ENCODE measurements at places on chromosomes 6 and 20.

- no peak for DNase-seq
Measured at GRCh38 chr6:24699521-24700359, 19.2 kb downstream of the C6orf62 start.

DNA sequence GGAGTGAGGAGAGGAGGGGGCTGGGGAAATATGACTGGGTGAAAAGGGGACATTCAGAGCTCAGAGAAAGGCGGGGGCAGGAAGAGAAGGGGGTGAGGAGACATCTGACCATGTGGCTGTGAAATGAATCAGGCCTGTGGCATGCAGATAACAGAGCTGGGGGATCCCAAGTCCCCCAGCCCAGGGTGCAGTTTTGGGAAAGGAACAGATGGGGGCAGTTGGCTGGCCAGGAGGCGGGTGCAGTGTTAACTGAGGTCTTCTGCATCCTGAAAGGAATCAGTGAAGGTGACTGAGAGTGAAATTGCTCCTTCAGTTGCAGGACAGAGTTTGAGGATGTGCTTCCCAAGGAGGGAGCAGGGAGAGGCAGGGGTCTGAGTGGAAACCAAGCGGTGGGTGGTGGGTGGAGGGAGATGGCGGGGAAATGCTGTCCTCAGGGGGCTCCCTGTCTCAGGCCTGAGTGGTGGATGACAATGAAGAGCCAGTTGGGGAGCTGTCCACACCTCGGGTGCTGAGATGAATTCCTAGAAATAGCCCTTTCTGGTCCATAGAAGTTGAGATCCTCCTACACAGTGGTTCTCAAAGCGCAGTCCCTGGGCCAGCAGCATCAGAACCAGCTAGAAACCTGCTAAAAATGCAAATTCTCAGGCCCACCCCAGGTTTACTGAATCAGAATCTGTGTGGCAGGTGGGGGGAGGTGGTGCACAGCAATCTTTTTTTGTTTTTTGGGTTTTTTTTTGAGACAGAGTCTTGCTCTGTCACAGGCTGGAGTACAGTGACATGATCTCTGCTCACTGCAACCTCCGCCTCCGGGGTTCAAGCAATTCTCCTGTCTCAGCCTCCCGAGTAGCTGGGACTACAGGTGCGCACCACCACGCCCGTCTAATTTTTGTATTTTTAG, 26.0 kb upstream of the CCDC167 start:
- DNase-seq = peak; percentile 29

GRCh38 chr6:45791211-45792168, 224.2 kb downstream of the CLIC5 start:
- DNase-seq = peak; percentile 63

- no peak for DNase-seq
Measured at GRCh38 chr20:16942756-16943155, 194.6 kb downstream of the OTOR start.

DNA sequence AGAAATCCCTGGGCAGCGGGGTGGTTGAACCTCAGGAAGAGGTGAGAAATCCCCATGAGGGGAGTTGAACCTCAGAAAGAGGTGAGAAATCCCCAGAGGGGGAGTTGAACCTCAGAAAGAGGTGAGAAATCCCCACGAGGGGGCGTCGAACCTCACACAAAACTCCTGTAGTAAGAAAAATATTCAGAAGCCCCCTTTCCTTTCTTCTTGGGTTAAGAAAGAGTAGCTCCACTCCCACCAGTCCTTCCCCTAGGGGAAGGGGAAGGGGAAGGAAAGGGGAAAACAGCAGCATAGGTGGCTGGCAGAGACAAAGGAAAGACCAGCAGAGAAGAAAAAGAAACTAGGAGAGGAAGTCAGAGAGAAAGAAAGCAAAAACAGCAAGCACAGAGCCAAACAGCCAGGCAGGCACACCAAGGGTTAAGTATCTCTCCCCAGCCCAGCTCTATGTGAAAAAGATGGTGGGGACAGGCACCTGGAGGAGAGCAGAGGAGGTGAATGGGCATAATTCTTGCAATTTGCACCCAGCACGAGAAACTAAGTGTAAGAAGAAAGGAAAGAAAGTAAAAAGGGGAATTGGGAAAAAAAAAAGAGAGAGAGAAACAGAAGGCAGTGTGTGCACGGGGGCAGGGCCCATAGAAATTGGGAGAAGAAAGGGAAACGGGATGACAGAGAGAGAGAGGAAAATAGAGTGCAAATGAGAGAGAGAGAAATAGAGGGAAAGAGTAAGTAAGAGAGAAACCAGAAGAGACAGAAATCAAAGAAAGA, 88.2 kb downstream of the PLG start:
- DNase-seq = no peak

DNA sequence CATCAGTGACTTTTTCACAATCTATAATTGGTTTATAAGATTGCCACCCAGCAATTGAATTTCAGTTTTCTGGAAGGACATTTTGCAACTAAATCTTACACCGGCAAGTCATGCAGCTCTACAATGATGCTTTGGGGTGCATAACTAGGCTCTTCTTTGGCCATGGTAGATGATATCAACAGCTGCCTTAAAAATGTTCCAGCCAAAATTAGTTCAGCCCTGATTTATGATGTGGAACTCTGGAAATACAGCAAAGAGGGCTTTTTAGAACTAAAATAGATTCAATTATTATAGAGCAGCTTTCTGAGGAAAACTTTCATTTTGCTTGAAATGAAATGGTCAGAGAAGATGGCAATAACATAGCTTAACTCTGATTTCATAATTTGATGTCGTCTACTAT, 18.4 kb upstream of the MCM9 start:
- no peak for DNase-seq

DNA sequence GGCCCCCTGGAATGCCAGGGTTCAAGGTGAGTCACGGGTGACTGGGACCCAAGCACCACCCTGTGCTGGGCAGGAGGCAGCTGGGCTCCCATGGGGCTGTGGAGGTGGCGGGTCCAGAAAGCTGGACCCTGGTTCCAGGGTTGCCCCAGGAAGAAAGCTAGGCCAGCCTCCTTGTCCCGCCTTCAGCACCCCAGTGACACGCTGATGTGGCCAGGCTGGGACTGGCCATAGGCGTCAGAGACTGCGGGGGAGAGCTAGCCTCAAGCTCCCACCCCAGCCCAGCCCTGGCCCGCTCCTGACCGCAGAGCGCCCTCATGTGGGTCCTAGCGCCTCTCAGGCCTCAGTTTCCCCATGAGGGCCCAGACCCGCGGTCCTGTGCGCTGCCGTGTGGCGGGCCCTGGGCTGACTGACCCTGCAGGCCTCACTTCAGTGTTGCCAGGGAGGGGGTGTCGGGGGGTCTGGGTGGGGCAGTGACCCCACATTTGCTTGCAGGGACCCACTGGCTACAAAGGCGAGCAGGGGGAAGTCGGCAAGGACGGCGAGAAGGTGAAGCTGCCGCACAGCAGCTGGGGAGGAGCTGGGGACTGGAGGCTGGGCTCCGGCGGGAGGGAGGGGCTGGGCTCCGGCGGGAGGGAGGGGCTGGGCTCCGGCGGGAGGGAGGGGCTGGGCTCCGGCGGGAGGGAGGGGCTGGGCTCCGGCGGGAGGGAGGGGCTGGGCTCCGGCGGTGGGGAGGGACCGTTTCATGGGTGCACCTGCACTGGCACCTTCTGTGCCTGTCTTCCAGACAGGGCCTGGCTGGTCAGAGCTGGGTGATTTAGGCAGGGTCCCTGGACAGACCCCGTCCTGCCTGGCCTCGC, 7.9 kb downstream of the COL9A3 start:
- peak; percentile 25 for DNase-seq

DNA sequence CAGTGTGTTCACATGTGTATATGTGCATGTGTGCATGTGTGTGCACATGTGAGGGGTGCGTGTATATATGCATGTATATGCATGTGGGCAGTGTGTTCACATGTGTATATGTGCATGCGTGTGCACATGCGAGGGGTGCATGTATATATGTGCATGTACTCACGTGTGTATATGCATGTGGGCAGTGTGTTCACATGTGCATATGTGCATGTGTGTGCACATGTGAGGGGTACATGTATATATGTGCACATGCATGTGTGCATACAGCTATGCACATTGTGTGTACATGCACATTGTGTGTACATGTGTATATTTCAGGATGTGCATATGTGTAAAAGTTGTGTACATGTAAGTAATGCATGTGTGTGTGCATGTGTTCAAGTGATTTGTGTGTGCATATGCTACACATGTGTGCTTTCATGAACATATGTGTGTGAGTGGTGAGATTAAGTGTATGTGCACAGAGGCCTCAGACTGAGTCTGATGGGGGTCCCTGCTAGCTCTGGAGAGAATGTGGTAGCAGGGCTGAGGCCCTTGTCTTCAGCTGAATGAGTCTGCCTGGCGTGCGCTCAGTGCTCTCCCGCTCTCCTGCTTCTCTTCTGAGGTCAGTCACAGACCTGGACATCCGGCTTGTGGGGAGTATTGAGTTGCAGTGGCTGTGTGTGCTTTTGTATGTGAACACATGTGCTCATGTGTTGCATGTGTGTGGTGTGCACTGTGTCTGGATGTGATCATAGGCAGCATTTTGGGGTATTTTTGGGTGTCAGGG, 19.9 kb upstream of the MYT1 start:
- DNase-seq = no peak

DNA sequence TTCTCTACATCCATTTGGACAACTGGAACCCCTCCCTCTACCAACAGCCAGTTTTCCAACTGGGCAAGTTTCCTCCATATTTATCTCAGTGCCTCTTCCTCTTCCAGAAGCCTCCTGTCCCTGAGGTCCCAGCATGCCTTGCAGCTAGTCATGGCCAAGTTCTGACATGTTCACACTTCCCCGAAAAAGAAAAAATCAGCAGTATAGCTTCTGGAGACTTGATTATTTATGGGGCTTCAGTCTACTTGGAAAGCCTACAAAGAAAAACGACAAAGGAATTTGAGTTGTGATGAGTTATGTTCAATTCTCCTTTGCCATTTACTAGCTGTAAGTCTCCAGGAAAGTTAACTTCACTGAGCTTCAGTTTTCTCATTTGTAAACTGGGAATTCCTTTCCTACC, 406.5 kb downstream of the MAFB start:
- DNase-seq = no peak

DNA sequence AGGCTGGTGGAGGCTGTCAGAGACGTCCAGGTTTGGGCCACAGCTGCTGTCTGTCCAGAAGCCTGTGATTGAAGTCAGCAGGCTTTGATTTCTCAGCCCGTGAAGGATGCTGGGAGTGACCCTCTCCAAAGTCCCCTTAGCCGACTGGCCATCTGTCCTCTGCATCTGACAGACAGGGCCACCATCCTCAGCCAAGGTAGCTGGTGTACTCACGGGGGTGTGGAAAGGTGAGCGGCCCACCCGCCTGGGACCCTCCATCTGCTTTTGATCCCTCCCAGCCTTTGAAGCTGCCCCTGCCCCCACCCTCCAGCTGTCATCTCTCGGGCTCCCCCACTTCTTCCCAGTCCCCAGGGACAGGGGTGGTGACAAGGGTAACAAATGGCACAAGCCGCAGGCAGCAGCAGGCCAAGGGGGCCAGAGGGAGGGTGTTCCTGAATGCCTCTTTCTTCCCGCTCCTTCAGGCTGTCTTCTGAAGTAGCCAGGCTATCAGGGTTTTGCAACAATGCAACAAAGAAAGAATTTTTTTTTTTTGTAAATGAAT, 84.4 kb downstream of the EYA2 start:
- no peak for DNase-seq

GRCh38 chr6:47478233-47479139, 897 bp downstream of the CD2AP start:
- peak; percentile 36 for DNase-seq

DNA sequence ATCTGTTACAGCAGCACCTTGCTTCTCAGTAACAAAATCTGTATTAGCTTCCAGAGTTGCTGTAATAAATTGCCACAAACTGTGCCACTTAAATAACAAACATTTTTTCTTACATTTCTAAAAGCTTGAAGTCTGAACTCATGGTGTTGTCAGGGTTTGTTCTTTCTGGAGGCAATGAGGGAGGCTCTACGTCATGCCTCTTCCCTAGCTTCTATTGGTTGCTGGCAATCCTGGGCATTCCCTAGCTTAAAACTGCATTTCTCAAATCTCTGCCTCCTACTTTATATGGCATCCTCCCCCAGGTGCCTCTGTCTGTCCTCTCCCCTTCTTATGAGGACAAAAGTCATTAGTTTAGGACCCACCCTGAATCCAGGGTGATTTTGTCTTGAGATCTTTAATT, 41.6 kb upstream of the TMEM244 start:
- DNase-seq = no peak

DNA sequence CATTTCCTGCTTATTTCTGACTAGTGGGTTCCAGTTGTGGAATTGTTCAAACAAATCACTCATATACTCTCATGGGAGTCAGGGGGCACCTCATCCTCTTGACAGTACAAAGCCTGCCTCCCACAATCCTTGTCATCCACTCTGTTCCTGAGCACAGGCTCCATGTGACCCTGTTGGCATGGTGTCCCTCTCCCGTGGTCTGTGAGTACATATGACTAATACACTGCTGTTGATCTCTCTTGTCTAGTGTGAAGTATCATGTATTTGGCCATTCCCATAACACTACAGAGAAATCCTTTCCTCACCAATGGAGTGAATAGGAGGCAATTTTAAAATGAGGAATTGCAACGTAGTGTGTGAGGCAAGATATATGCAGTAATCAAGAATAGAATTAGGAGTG, 185.3 kb downstream of the OGFRL1 start:
- DNase-seq = peak; percentile 93

GRCh38 chr20:50003253-50003656, 20.5 kb downstream of the SNAI1 start:
- peak; percentile 69 for DNase-seq

GRCh38 chr20:20799716-20800312, 87.4 kb upstream of the RALGAPA2 start:
- DNase-seq = no peak

GRCh38 chr6:103617642-103618041, 1242.1 kb downstream of the HACE1 start:
- no peak for DNase-seq

DNA sequence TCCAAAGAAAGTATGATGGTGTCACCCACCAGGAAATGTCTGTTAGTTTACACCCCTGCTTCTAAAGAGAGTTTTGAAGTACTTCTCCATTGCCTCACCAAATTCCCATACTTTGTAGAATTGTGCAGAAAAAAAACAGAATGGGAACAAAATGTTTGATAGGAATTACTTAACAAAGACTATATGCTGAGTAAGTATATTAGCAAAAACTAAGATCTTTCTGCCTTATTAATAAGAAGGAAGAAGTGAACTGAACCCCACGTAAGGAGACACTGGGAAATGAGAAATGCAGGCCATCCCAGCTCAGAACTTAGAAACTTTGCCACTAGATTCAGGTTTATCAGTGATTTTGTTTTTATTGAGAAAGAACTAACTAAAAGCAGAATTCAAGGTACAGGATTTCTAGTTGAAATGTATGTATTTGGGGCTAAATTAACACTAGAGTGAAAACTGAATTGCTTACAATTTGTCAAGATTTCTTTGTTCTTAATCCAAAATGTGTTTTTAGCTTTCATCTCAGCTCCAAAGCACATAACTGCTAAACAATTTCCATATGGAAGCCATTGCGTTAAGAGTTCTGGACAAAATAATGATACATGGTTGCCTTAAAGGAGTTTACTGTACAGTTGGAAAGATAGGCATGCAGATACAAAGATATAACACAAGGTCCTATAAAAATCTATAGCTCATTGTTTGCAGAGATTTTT, 102.7 kb upstream of the BMP5 start:
- no peak for DNase-seq
